ENCODE measurements at places on chromosomes 16 and 17. TPM values are rescaled to one million over a fixed set of nuclear protein-coding genes. Genes with fewer than 3 reads are reported as not detected.

ADCY9 gene
- total RNA-seq, result 6.4 TPM

NEUROD2 gene
- not detected for total RNA-seq

TUFM gene
- 313 TPM for total RNA-seq

PRSS33 gene
- total RNA-seq, result not detected

TEKT1 gene
- not detected for total RNA-seq
